ENCODE measurements at places on chromosomes 4 and X. TPM values are rescaled to one million over a fixed set of nuclear protein-coding genes. Genes with fewer than 3 reads are reported as not detected.

DNA sequence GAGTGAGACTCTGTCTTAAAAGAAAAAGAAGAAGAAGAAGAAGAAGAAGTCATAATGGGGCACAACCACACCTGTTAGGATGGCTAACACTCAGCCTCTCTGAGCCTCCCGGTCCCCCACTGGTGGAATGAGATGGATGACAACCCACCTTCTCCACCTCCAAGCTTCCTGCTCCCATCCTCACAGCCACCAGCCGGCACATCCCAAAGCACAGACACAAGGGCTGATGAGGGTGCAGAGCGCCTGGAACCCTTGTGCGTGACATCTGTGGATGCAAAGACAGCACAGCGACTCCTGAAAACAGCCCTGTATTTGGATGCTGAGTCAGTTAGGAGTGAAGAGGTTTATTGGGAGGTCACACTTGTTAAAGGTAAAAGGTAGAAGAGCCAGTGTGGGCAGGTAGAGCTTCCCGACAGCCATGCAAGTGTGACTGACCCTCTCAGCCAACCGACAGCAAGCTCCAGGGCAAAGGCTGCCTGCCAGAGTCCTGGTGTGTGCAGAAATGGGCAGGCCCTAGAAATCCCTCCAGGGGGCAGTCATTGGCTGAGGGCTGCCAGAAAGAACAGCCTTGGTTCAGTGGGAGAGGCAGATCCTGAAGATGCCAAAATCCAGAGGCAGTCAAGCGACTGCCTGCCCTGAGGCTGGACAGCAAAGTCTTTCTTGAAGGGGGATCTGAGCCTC, 26.6 kb upstream of the MAN2B2 start:
- DNase-seq = no peak

DNA sequence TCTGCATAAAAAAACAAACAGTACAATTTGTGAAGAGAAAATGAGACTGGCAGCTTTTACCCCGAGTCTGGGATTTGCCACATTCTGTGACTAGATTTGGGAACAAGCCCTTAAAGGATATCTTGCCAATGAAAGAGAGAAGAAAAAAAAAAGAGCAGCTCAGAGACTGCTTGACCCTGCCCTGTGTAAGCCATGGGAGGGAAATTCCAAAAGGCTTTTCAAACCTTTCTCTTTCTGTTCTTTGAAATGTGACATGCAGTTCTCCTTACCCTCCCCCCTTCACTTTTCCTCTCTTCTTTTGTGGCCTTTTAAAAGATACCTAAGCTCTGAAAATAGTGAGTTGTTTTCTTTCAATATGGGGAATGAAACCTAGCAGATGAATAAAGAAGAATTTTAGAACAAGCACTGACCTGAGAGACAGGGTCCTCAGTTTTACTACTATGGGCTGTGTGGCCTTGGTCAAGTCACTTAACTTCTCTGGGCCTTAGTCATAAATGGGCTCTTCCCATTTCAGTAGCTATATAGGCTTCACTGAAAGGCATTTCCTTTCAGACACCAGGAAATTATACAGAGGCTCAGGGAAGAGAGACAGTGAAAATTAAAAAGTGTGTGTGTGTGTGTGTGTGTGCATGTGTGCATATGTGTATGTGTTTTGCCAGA, 5.1 kb downstream of the CCDC160 start:
- DNase-seq = no peak

Gene GNRHR
- total RNA-seq = not detected

DNA sequence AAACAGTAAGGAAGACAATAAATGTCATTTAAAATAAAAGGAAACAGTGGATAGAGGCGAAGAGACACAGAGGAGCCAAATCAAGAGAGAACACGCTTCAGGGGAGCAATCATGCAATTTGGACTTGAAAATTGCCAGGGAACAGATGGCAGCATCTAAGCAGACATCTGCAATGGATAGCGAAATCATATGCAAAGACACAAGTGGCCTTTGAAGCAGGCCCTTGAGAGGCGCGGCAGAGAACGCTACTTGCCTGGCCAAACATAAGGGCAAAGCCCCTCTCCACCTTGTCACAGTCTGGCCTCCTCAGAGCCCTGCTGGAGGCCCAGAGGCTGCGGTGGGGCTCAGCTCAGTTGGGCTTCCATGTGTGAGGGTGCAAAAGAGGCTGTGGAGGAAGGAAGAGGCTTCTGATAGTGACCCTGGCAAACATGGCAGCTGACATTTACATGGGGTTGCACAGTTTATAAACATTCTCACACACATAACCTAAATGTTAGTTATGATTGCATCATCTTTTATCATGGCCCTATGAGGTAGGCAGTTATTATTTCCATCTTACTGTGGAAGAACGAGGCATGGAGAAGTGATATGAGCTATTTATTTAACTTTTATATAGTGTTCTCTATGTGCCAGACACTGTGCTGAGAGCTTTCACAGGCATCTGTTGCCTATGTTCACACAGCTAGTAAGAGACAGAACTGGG, 18.3 kb downstream of the ADGRG4 start:
- DNase-seq = no peak

Gene UBE2A
- total RNA-seq = 48.8 TPM

GRCh38 chr4:73718375-73719373, 21.7 kb upstream of the CXCL8 start:
- no peak for DNase-seq

DNA sequence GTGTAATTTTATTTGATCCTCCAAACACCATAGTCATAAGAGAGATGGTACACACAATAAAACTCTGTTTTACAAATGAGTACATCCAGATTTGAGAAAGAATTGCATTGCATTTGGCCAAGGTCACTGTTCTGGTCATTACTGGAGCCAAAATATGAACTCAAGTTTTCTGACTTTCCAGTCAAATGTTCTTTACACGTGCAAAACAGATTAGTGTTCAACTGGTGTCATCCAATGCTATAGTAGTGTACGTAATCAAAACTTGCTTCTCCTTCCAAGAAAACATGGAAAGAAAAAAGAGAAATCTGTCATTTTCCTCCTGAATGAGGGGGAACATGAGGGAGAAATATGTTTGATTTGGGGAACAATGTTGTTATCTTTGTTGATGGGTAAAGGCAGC, 291.9 kb downstream of the NAF1 start:
- no peak for DNase-seq

DNA sequence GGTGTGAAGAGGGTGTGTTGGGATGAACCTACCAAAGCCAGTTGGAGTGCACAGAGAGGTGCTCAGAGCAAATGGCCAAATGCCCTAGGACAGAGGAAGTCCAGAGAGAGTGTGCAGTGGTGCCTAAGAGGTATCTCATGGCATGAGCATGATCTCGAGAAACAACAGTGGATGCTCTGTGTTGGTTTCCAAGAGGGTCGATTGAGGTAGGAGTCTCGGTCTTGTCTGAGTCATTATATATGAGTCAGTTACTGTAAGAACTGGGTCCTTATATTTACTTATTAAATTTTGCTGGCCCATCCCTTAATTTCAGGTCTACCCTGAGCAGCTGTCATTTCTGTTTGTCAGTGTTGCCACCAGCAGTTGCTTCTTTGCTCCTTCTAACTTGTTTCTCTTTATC, 86.6 kb upstream of the TMEM150C start:
- DNase-seq = no peak

Gene C4orf51
- not detected for total RNA-seq

GRCh38 chr4:78776079-78776728, at the start of gene BMP2K:
BMP2K (plus strand) TSS chr4:78776350; CDS start chr4:78776544, 194 bp downstream.
- peak; percentile 83 for DNase-seq

DNA sequence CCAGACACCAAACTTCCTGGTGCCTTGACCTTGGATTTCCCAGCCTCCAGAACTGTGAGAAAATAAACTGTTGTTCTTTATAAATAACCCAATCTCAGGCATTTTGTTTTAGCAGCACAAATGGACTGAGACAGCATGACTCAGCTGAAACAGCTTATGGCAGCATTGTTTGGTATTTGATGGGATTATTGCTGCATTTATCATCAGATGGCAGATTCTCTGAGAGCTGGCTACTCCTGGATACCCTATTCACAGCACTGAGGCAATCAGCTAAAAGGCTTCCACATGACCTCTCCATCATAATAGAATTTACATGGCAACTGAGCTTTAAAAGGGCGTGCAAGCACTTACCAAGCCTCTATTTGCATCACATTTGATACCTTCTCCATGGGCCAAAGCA, 623.1 kb upstream of the CPEB2 start:
- DNase-seq = no peak

DNA sequence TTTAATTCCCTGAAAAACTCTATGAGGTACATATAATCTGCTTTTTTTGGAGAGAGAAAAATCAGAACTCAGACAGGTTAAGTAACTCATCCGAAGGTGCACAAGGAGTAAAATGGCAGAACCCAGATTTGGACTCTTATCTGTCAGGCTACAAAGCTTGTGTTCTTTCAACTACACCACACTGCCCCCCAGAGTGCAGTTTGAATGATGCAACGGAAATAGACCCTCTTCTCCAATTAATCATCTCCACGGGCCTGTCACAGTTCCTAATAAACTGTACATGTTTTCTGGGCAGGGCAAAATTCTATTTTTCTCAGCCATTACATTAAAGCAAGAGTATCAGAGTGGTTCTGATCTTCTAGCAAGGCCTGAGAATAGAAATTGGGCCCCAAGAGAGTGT, 35.3 kb upstream of the DCX start:
- no peak for DNase-seq

GRCh38 chr4:101584306-101584705, 206.2 kb upstream of the BANK1 start:
- DNase-seq = no peak

DNA sequence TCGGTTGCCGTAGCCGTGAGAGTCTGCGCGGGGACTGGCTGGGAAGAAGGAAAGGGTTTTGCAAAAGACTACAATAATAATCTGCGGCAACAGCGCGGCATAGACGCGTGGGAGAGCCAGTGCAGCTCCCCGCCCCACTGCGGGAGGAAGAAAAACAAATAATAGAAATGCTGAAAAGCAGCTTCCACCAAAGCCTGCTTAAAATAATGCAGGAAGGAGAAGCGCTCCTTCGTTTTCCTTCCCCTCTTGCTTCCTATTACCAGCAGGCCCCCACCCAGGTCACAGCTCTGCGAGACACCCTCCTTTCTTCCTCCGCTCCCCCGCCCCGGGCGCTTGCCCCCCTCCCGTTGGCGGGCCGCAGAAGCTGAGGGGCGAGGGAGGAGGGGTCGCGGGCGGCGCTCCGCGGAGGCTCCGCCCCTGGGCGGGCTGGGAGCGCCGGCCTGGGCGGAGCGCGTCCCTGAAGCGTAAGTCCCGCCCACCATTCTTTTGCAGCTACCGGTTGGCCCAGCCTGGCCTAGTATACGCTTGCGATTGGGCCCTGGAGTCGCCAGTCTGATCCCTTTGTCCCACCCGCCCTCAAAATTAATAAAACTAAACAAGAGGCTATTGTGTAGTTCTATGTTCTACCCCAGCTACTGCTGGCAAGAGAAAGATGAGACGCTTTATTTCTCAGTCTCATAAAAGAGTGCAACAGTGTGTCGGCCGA, 636 bp upstream of the AMOT start:
- peak; percentile 92 for DNase-seq

Gene SEC24D
- total RNA-seq = 13.8 TPM
